ENCODE measurements at places on chromosomes 12 and 14. TPM values are rescaled to one million over a fixed set of nuclear protein-coding genes. Genes with fewer than 3 reads are reported as not detected.
A peak's percentile ranks its signal among the peaks of the same experiment; 100 is the strongest.

- peaks cover 30% of the 10 kb centered on the region for H3K4me1 ChIP-seq
- no peaks in the 10 kb centered on the region for H3K27me3 ChIP-seq
- no peaks in the 10 kb centered on the region for H3K36me3 ChIP-seq
- no peak for DNase-seq
These were observed 429.1 kb downstream of the RAD51B start for GRCh38 chr14:68248481-68249255.

GRCh38 chr12:93089805-93090569 is 160.9 kb upstream of the EEA1 start:
- H3K27ac ChIP-seq = no peak overlapping the region
- no peak for DNase-seq
- H3K4me1 ChIP-seq = no peaks in the 10 kb centered on the region
- no peaks in the 10 kb centered on the region for H3K27me3 ChIP-seq

DNA sequence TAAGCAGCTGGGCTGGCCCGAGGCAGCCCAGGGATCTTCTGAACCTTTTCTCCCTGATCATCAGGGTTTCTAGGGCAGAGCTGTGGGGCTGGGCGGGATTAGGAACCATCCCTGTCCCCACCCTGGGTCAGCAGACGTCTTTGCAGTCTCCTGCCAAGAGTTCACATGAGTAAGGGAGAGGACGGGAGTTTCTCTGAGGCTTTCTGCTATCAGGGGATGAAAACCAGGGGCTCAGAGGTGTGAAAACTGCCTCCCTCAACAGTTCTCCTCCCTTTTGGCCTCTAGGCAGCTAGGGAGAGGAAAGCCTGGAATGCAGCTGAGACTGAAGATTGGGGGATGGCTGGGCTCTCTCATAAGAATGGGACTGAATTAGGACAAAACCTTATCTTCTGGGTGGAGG is 7.9 kb downstream of the ZNF385A start:
- H3K4me1 ChIP-seq = no peaks in the 10 kb centered on the region
- H3K36me3 ChIP-seq = no peaks in the 10 kb centered on the region
- no peak for DNase-seq
- no peak overlapping the region for H3K4me3 ChIP-seq
- no peaks in the 10 kb centered on the region for H3K27me3 ChIP-seq

GRCh38 chr12:57033431-57033830 is 16.5 kb downstream of the MYO1A start:
- peaks cover 14% of the 10 kb centered on the region for H3K4me1 ChIP-seq
- no peak overlapping the region for H3K4me3 ChIP-seq
- H3K36me3 ChIP-seq = no peaks in the 10 kb centered on the region
- H3K27ac ChIP-seq = no peak overlapping the region

The OTX2 gene
- total RNA-seq = not detected

DNA sequence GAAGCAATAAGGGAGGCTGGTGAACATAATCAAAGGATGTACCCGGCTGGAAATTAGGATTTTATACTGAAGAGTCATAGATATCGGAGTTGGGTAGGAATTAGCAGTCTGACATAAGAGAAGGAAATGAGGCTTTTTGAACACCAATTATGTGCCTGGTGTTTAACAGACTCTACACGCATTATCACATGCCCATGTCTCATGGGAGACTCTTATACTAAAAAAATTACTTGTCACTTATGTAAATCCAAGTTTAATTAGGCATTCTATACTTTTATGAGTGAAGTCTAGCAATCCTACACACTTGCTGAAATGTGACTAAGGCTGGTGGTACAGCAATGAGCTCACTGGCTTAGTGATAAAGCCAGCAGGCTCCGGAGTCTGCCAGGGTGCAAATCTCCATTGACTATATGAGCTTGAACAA is 93.5 kb downstream of the NUAK1 start:
- H3K36me3 ChIP-seq = no peaks in the 10 kb centered on the region
- no peaks in the 10 kb centered on the region for H3K27me3 ChIP-seq
- DNase-seq = no peak
- H3K4me1 ChIP-seq = no peaks in the 10 kb centered on the region
- H3K4me3 ChIP-seq = no peak overlapping the region

The KRT77 gene
- total RNA-seq = not detected

The GYS2 gene
- 0.23 TPM for total RNA-seq

The MYBPC1 gene
- total RNA-seq = not detected

DNA sequence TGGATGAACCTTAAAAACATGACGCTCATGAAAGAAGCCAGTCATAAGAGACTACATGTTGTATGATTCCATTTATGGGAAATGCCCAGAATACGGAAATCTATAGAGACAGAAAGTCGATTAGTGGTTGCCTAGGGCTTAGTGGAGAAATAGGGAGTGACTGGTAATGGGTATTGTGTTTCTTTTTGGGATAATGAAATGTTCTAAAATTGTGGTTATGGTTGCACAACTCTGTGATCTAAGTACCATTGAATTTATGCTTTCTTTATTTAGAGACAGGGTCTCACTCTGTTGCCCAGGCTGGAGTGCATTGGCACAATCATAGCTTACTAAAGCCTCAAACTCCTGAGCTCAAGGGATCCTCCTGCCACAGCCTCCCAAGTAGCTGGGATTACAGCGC is 8.0 kb downstream of the RBMS2 start:
- H3K4me1 ChIP-seq = no peaks in the 10 kb centered on the region
- no peak overlapping the region for H3K27ac ChIP-seq
- H3K27me3 ChIP-seq = no peaks in the 10 kb centered on the region

GRCh38 chr14:38038171-38038570 is 169.5 kb upstream of the SSTR1 start:
- no peaks in the 10 kb centered on the region for H3K4me1 ChIP-seq
- no peaks in the 10 kb centered on the region for H3K36me3 ChIP-seq
- no peak for DNase-seq
- H3K4me3 ChIP-seq = no peak overlapping the region
- no peaks in the 10 kb centered on the region for H3K27me3 ChIP-seq

DNA sequence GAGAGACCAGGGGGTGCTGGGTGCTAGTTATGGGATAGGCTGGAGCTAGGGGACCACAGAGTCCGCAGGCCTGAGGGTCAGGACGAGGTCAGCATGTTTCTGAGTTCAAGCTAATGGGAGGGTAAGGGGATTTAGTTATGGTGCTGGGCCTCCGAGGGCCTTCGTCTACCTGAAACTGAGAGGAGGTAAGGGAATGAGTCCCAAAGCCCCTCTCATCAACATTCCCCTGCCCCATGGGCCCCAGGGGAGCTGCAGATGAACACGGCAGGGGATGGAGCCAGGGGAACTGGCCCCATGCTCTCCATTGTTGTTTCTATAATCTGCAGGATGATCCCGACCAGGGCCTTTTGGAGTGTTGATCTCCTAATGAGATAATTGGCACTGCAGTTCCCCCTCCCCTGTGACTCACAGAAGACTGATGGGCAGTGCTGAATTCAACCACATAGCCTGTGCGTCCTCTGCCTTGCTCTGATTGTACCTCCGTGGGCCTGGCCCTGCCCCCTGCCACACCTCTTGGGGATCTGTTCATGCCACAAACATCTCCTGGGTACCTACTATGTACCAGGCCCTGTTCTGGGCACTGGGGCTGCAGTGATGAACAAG is 21.4 kb downstream of the FAIM2 start:
- H3K4me3 ChIP-seq = no peak overlapping the region
- no peak overlapping the region for H3K27ac ChIP-seq
- DNase-seq = no peak
- no peaks in the 10 kb centered on the region for H3K27me3 ChIP-seq
- no peaks in the 10 kb centered on the region for H3K36me3 ChIP-seq

DNA sequence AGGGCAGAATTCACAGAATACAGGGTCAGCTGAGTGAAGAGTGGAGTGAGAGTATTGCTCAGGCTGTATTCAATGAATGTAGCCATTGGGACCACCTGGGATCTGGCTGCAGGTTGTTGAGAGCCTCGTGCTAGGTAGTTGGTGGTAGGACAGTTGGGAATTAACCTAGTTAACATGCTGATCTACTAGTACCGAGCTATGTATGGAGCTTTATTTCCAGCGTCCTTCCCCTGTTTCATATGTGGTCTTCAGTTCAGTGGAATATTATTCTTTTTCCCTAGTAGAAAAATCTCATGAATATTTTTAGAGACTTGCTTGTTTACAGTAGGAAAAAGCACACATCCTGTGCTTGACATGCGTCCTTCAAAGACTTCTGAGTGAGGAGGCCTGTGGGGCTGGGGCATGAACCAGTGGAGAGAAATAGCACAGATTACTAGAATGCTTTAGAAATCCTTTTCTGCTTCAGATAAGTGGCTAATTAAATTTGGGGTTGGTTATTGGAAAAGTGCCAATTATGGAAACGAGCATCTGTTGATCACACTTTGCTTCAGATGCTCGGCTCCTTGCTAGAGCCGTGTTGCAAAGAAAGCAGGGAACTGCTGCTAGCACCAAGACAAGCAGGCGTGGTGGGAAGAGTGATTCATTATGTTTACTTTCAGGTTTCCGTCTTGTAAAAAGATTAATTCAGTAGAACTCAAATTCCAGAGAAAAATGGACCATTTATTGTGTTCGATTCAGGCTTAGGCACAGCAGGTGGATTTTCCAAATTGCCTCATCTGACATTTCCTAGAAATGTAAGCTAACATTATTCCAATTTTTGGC is 53.6 kb downstream of the ARF6 start:
- peak overlapping the region; percentile 86 for H3K27ac ChIP-seq
- DNase-seq = peak; percentile 48
- H3K36me3 ChIP-seq = no peaks in the 10 kb centered on the region
- no peaks in the 10 kb centered on the region for H3K27me3 ChIP-seq

DNA sequence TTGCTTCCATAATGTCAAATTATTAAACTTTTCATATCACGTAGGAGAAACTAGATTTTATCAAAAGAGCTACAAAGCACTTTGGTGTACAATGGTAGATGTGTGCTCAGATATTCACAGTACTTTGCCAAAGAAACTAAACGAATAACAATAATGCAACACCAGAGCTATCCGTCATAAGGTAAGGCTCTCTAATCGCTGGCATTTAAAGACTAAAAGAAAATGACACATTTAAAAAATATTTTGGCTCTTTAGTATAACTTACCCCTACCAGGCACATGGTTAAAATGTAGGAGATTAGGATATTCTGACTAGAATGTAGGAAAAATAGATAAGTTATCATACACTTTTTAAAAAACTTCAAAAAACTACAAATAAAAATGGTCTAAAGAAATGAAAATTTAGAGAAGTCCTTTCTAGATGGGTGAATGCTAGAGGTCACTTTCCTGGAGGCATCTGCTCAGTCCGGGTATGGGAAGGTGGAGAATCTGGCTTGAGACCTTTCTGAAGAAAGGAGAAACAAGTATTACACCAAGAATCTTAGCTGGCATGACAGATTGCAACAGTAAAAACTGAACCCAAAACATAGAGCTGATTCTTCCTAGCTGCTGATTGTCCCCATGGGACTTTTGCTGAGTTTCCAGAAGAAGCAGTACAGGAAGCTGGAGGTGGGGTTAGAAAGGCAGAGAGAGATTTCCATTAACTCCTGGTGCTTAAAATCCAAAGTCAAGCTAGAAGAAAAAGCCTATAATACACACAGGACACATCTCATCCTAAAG is 67.9 kb downstream of the FAR2 start:
- H3K4me3 ChIP-seq = no peak overlapping the region
- no peaks in the 10 kb centered on the region for H3K4me1 ChIP-seq
- H3K27ac ChIP-seq = no peak overlapping the region
- no peaks in the 10 kb centered on the region for H3K27me3 ChIP-seq

DNA sequence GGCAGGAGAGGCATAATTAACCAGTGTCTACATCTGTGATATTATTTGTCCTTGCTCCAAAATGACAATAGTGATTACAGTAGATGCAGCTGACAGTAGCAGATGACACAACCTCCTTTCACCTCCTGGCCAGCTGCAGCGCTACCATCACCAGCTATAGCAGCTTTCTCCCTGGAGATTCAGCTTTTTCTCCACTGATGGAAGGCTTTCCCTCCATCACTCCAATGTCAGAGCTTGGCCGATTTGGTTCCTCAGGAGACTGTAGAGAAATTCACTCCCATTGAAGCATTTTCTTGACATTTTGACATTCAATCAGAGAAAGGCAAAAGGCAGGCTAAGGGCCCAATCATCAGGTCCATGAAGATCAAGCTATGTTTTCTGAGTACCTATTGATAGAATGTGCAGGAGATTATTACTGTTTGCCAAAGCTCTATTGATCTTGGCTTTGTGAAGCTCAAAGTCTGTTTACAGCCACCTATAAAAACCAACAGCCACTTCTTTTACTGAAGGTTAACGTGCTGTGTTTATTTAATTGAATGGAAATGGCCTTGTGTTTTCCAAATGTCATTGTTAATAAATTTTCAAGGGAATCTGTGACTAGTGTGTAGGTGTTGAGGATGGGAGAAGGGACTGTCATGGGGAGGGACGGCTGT is 785.1 kb downstream of the DIO2 start:
- no peak overlapping the region for H3K27ac ChIP-seq
- H3K4me1 ChIP-seq = no peaks in the 10 kb centered on the region
- H3K4me3 ChIP-seq = no peak overlapping the region
- DNase-seq = no peak
- no peaks in the 10 kb centered on the region for H3K36me3 ChIP-seq

DNA sequence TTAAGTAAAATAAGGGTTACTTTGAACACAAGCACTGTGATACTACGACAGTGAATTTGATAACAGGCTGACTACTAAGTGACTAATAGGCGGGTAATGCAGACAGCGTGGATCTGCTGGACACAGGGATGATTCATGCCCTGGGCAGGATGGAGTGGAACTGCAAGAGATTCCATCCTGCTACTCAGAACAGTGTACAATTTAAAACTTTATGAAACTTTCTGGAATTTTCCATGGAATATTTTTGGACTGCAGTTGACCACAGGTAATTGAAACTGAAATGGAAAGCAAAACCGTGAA is 46.0 kb downstream of the YEATS4 start:
- H3K27ac ChIP-seq = no peak overlapping the region
- no peaks in the 10 kb centered on the region for H3K4me1 ChIP-seq
- no peaks in the 10 kb centered on the region for H3K36me3 ChIP-seq
- H3K4me3 ChIP-seq = no peak overlapping the region

The RD3L gene
- total RNA-seq = not detected

GRCh38 chr12:89363084-89363483 is 10.8 kb upstream of the DUSP6 start:
- H3K27ac ChIP-seq = no peak overlapping the region
- no peaks in the 10 kb centered on the region for H3K4me1 ChIP-seq
- H3K27me3 ChIP-seq = no peaks in the 10 kb centered on the region
- DNase-seq = no peak
- no peak overlapping the region for H3K4me3 ChIP-seq

DNA sequence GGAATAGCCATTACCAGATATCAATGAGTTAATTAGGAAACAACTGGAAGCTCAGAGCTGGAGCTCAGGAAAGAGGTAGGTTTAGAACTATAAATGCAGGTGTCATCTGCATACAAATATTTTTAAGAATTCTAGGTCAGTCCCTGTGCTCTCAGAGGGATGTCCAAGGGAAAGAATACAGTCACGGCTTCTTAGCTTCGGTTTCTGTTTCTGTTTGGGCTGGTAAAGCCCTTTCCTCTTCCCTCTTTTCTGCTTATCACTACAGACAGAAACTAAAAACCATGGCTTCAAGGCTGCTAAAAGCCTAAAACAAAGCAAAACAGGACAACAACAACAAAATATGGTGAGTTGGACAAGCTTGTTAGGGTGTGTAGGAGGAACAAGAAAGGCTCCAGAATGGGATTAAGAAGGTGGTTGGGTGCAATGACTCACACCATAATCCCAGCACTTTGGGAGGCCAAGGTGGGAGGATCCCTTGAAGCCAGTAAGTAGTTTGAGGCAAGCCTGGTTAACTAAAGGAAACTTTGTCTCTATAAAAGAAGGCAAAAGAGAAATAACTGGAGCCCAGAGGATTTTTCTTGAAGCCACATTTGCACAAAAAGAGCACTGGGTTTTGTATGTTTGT is 113.0 kb downstream of the SEC23A start:
- H3K27ac ChIP-seq = no peak overlapping the region
- no peaks in the 10 kb centered on the region for H3K36me3 ChIP-seq
- H3K27me3 ChIP-seq = no peaks in the 10 kb centered on the region
- DNase-seq = no peak

The RTRAF gene
- total RNA-seq = 110 TPM

The CBX5 gene
- 46.3 TPM for total RNA-seq
